Activated naive CD4-positive, alpha-beta T cell (primary cell): ENCODE measurements at places on chromosomes 3 and 15.

DNA sequence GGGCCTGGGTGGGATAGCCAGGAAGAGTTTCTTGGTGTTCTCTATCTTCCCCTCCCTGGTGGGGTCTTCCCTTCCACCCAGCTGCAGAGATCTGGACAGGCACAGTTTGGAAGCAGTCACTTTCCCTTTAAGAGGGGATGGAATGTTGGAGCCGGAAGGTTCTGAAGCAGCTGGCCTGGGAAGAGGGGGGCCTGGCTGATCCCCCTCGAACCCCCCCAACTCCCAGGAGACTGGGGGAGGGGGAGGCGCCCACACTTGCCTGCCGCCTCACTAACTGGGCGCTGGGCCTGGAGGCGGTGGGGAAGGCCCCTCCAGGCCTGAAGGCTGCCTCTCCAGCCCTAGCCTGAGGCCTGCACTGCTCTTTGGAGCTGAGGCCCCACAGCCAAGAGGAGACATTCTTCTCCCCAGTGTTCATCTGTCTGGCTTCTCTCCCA lies 1.4 kb downstream of the DVL3 start:
- DNase-seq, result no peak

- no peak for DNase-seq
These were observed 109.5 kb downstream of the SYNPR start for GRCh38 chr3:63387568-63387967.

- DNase-seq, result no peak
These were observed 67.3 kb upstream of the RASGRF1 start for GRCh38 chr15:79157631-79158592.

GRCh38 chr15:80177156-80177555 lies 24.4 kb downstream of the FAH start:
- DNase-seq, result no peak

DNA sequence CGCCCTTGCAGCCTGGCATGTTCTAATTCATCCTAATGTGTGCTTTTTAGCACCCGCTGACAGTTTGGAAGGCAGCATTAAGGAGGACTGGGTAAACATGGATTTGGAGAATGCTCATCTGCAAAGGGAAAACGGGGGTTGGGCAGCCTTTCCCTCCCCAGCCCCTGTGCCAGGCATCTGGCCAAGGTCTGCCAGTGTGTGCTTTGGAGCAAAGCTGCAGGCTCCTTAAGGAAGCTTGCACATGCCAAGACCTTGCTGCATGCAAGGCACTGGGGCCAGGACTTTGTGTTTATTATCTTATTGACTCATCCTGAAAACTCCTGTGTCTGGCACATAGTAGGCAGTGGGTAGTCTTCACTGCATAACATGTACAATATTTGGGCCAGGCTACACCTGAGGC lies 20.1 kb downstream of the FAM3D start:
- no peak for DNase-seq
